Stimulated activated CD4-positive, alpha-beta T cell treated with anti-CD3 and anti-CD28 coated beads, Interleukin-15, amount 100 ng/mL, for 1 hour (primary cell): ENCODE measurements at places on chromosomes 12 and 14.

GRCh38 chr12:74963867-74964331, 245.7 kb downstream of the KCNC2 start:
- no peak for DNase-seq

- DNase-seq: peak; percentile 34
Measured at GRCh38 chr14:104665657-104666522, 23.5 kb upstream of the INF2 start.

DNA sequence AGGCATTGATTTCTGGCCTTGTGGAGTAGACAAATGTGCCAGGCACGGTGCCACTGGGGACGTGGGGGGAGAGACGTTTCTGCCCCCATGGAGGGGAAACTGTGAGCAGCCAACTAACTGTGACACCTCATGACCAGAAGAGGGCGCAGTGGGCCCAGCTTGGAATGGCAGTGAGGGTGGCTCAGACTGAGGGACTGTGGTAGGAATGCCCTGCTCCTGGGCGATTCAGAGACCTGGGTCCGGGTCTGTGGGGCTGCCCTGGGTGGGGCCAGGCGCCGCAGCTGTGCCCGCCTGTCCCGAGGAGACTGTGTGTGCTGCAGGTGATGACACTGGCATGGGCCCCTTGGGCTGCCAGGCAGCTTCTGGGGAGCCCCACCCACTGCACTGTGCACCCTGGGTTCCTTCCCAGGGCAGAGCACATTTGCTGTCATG, 60.6 kb downstream of the SLC25A47 start:
- DNase-seq: peak; percentile 40

GRCh38 chr12:21780786-21781185, 6.3 kb upstream of the KCNJ8 start:
- no peak for DNase-seq

DNA sequence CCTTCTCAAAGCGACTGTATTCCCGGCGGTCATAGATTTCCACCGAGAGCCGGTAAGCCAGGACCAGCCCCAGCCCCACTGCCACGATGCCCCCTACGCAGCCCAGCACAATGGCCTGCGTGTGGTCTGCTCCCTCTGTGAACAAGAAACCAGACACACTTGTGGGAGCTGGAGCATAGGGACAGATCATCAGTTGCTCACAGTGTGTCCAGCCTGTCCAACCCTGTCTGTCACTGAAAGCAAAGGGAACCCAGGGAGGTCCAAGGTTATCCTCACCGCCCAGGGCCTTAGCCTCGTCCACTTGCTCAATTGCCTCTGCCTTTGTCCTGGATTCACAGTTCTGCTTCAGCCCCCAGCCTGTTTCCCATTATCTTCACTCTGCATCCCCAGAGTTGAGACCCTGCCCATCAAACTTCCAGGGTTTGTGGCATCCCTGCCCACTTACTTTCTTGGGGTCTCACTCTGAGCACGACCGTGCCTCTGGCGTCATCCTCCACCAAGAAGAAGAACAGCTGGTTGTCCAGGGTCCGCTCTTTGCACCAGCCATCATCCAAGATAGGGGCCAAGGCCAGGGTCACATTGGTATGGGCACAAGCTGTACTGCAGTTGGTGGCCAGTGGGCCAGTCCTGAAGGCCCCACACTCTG, 11.3 kb upstream of the CSAD start:
- DNase-seq: no peak

GRCh38 chr12:104276273-104277131, 27.0 kb upstream of the EID3 start:
- DNase-seq: no peak

DNA sequence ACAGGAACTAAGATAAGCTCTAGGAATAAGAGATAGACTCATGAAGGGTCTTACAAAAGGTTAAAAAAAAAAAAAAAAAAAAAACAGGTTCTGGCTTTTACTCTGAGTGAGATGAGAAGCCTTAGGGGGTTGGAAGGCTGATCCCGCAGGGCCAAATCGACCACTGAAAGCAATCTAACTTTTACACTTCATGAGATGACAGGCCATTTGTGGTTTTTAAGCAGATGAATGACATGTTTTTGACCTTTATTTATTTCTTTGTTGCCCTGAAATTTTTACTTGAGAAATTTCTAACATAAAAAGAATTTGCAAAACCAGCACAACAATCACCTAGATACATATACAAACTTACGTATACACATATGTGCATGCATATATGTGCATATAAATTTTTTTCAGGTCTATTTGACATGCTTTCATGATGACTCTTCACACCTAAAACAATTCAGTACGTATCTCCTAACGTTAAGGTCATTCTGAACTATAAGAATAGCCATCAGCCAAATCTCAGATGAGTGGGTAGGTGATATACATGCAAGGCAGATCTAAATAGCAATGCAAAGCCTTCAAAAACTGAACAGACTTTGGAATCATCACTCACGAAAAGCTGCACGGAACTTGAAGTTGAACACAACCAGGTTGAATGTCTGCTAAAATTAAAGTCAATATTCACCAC, 87.0 kb downstream of the R3HDM2 start:
- no peak for DNase-seq

- DNase-seq: no peak
Measured at GRCh38 chr12:43165351-43165750, 386.7 kb downstream of the ADAMTS20 start.

- DNase-seq: no peak
Measured at GRCh38 chr12:117100251-117100650, 1.0 kb upstream of the TESC start.

DNA sequence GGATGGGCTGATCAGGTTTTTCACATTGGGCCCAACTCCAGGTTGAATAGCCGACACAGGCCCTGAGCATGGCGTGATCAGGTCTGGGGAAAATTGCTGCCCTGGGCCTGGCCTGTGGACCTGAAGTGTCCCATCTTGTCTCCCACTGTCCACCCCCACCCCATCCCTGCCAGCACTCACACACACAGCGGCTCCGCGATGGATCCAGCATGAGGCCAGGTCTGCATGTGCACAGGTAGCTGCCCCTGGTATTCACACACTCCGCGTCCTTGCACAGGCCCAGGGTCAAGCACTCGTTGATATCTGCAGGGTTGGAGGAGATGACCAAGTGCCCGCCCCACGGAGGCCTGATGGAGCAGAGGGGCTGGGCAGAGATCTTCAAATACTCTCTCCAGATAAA, 38.7 kb downstream of the ISCA2 start:
- no peak for DNase-seq

DNA sequence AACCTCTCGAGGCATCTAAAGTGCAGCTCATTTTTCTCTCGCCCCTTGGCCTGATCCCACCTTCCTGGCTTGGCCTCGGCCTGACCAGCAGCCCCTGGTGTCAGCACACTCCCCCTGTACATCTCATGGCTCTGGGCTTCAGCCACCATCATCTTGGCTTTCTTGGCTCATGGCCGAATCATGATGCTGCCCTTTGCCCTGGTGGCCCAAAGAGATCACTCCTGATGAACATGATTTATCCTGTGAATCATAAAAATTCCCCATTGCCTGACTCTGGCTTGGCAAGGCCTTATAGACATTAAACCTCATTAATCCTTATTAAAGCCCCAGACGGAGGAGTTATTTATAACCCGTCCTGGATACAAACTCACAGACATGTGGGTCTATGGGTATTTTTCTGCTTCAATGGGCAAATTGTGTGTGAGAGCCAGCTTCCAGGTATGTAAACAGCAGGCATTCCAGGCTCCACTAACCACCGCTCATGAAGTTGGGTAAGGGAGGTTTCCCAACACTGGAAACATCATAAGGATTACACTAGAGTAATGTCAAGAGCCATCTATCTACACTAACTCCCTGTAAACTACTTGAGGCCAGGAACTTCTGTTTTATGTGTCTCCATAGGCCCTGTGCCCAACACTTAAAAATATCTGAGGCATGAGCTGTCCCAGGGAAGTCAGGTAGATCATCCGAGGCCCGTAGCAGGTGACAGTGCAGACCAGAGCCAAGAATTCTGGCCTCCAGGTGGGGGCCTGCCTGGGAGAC, 171.2 kb downstream of the TTC8 start:
- DNase-seq: no peak

DNA sequence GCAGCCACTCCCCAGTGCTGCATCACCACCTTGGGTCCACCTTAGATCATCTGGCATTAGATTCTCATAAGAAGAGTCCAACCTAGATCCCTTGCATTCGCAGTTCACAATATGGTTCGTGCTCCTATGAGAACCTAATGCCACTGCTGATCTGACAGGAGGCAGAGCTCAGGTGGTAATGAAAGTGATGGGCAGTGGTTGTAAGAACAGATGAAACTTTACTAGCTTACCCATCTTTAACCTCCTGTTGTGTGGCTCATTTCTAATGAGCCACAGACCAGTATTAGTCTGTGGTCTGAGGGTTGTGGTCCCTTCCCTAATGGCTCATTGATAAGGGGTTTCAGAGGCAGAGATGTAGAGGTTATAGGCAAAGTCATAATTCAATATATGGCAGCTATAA, 615.9 kb upstream of the MIS18BP1 start:
- no peak for DNase-seq

GRCh38 chr12:9969673-9970072, 1.5 kb upstream of the CLEC12A start:
- DNase-seq: no peak

GRCh38 chr12:117025481-117026151, 73.6 kb downstream of the TESC start:
- no peak for DNase-seq

GRCh38 chr12:89882050-89882449, 173.4 kb upstream of the ATP2B1 start:
- DNase-seq: no peak

DNA sequence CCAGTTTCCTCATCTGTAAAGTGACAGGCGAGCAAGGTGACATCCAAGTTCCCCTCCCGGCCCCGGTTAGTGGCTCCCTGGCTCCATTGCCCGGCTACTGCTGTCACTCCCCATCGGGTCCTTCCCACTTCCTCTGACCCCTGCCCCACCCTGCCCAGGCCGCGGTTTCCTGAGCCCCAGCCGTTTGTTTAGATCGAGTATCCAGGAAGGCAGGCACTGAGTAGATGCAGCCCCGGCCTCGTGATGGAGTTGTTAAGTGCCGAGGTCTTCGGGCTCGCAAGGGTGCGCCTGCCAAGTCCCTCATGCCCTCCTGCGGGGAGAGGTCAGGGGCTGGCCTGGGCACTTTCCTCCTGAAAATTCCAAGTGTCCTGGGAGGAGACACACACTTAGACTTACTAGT, 55.4 kb downstream of the TEAD4 start:
- no peak for DNase-seq
